ENCODE measurements at places on chromosomes 7 and 10.

GRCh38 chr10:114064151-114065048, 20.7 kb downstream of the ADRB1 start:
- no peak for DNase-seq

DNA sequence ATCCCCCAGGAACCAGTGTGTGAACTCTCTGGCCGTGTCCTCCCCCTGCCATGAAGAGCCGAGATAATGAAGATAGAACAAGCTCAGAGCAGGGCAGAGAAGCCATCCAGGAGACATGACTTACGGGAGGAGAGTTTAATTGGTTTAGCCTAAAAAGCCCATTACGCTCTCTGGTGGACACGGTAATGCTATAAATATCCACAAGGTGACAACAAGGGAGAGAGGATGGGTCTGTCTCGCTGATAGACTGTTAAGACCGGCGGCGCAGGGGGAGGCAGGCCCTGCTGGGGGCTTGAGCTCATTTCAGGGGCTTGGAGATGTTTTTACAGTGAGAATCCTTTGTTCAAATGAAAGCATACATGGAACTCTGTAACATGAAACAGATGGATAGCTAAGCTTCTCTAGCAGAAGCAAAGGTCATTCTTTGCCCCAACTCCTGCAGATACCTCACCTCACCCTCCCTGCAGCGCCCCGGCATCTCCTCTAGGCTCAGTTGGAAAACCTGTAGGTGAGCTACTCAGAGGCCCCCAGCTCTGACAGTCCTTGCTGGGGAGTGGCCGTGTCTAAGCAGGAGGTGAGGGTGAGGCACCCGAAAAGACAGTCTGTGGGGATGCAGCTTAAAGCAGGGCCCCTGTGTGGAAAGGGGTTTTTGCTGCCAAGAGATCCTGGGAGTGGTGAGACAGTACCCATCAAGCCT, 40.8 kb upstream of the LOXL4 start:
- DNase-seq: no peak

- no peak for DNase-seq
Observed at GRCh38 chr10:118572256-118573041, 23.0 kb downstream of the PRLHR start.

DNA sequence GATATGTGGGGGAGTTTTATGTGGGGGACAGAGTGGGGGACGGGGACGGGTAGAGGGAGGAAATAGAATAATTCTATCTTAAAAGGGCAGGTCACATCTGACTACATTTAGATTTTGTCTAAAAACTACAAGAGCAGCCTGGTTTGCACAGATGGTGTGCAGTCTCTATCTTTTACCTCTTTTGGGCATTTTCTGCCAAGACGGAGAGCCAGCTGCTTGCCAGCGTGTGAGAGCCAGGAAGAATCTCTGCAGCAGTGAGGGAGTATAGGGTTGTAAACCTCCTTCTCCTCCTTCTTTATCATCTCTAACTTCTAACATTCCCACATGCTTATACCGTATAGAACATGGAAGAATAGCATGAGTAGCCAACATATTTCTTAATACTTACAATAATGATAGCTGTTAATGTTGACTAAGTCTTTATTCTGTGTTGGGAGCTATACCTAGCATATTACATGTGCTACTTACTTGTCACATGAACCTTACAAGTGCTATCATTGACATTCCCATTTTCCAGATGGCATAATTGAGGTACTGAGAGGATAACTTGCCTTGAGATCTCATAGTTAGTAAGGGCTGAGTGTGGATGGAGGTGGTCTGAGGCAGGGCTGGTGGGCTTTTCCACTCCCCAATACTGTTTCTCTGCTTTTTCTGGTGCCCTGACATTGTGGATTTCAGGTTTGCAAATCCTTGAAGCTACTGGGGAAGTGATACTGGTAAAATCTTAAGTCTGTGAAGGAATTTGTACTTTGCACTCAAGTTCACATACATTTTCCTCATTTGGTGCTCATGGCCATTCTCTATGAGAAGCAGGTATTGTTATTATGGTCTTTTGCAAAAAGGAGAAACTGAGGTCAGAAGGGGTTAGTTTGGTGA, 1.1 kb downstream of the ENTPD1 start:
- no peak for DNase-seq
